ENCODE measurements at places on chromosomes 7 and 10.

GRCh38 chr7:104814671-104815400, 199.2 kb upstream of the KMT2E start:
- no peak for DNase-seq

GRCh38 chr10:106816318-106817085, 348.0 kb downstream of the SORCS1 start:
- no peak for DNase-seq

DNA sequence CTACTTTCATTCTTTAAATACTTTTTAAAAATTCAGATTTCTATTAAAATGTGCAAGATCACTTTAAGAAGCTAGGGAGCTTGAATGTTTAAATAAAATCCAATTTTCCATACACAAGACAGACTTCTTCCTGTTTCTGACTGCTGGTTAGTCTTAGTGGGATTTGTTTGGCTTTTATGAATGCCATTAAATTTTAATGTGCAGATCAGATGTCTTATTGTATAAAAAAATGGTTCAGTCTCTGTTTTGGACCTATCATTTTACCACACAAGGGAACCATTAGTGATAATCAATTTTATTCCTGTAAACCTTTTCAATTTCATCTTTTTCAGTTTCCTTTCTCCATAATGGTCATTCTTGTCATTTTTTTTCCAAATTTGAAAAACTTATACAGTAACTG, 63.2 kb downstream of the VCL start:
- no peak for DNase-seq

- no peak for DNase-seq
These were observed 1289.7 kb upstream of the SORCS1 start for GRCh38 chr10:108454224-108454623.

GRCh38 chr7:129606803-129607202, 4.7 kb upstream of the NRF1 start:
- no peak for DNase-seq

GRCh38 chr7:110875346-110875745, 215.6 kb upstream of the LRRN3 start:
- no peak for DNase-seq

GRCh38 chr10:87635498-87636312, 24.0 kb upstream of the PAPSS2 start:
- no peak for DNase-seq

DNA sequence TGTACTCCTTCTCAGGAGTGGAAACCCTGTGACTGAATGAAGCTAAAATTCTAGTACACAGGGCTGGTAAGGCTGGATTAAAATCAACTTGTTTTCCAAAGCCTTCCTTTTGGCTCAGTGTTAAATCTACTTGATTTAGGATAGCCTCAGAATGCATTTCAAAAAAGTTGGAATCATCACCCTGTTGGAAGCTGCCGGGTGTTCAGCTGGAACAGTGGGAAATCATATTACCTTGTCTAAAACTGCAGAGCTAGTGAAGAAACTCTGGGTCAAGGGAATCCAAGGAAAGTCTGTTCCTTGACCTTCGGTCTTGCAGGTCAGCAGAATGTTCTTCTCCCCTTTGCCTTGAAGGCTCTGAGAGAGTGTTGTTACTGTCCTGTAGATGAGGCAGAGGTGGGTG, 252.1 kb upstream of the INHBA start:
- DNase-seq, result no peak

GRCh38 chr7:91628742-91629141, 251.8 kb downstream of the MTERF1 start:
- DNase-seq, result no peak

GRCh38 chr7:155191137-155191536, 106.5 kb upstream of the INSIG1 start:
- DNase-seq, result no peak

GRCh38 chr10:118922972-118923371, 106.5 kb upstream of the NANOS1 start:
- no peak for DNase-seq

DNA sequence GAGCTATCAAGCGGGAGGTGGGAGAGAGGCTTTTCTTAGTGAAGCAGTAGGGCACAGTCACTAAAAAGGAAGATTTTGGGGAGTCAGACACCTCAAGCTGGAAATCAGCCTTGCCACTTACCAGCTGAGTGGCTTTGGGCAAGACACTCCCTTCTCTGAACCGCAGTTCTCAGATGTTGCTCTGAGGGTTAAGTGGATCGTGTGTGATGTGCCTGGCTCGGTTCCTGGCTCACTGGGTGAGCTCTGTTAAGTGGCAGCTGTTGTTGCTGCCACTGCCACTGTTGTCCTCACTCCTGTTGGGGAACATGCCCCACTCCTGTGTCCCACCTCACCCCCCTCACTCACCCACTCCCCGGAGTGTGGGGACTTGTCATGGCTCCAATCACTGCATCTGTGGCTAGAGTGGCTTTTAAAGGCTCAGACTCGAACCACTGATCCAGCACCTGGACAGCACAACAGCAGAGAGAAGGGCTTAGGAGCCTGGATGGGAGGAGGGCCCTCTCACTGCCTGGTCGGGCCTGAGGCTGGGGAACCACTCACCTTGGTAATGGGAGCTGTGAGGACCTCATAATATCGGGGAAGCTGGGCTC, 20.0 kb downstream of the PYROXD2 start:
- DNase-seq, result no peak

GRCh38 chr10:119755446-119755845, 29.6 kb downstream of the INPP5F start:
- no peak for DNase-seq

- DNase-seq, result no peak
These were observed 528.5 kb upstream of the MGMT start for GRCh38 chr10:128938558-128938957.

DNA sequence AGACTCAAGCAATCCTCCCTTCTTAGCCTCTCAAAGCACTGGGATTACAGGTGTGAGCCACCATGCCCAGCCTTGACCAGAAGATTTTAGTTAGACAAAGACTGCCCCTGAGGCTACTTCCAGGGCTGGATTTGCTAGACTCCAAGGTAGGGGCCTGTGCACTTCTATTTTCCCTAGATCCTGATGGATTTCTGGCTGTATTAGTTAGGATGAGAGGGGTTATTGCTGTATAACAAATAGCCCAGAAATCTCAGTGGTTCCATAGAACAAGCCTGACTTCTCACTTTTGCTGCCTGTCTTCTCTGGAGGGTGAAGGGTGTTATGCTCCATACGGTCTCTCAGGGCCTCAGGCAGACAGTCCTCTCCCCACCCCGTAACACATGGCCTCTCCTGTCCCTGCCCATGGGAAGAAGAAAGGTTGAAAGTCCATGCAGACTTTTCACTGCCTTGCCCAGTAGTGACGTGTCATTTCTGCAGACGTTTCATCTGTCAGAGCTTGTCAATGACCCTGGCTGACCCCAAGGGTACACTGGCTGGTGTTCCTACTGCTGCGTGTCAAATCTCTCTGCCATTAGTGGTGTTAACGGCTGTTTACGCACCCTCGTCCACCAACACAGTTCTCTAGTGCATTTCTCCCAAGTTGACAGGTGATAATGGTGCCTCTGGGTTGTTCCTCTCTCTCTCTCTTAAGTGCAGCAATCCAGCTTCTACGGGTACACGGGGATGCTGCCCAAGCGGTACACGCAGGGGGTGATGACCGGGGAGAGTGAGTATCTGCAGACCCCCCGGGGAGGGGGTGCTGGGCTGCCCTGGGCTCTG, 11.6 kb downstream of the SLC29A4 start:
- no peak for DNase-seq

DNA sequence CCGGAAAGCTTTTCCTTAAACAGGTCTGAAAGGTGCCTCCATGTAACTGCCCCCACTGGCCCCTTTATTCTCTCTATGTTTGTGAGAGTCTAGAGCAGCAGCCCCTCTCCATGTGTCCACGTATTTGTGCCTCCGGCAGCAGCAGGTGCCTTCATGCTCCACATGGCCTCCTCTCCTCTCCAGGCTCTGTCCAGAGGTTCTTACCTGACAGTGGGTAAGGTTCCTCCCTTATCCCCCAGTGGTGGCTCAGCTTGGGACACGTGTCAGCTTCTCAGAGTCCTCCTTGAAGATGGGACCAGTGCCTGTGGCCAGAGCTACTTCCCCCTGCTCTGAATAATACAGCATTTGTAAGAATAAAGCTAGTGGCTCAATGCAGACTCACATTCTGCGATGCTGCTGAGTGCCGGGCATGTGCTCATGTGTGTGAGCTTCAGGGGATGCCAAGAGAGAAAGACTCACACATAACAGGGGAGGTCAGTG, 7.9 kb downstream of the CALML3 start:
- DNase-seq, result no peak

- no peak for DNase-seq
These were observed 83.9 kb upstream of the UNC5B start for GRCh38 chr10:71128311-71128980.

DNA sequence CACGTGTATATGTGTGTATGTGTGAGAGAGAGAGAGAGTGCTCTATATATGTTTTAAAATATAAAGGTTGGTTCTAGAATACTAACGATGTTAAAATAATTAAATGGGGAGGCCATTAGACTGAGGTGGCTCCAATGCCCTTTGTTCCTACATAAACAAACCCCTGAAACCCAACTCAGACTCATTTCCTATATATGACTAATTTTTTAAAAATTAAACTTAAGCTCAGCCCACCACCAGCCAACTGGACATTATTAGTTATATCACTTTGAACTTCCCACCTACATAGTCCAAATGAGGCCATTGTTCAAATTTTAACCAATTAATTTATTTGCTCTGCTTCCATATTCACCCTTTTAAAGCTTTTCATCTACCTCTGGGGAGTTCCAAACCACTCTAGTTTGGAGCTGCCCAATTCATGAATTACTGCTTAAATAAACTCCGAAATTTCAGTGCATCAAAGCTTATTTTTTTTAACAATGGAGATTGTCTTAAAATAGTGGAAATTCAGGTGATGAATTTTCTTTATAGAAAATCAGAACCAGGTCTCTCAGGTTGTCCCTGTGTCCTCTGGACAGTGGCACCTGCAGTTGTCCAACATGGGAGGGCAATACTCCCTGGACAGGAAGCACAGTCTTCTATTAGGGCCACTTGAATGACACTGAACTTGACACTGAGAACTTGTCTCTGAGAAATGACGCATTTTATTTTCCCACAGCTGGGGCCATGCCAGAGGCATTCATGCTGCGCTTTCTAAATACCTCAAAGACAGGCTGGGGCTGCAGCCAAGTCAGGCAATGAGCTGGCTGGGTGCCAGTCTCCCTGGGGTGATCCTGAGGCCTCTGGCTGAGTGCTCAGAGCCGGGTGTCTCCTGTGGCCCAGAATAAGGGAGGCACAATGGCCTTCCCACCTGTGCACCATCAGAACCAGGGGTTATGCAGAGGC, 109.5 kb upstream of the TMEM72 start:
- DNase-seq, result no peak

GRCh38 chr10:49601857-49602256, 8.3 kb upstream of the SLC18A3 start:
- no peak for DNase-seq

- DNase-seq, result no peak
These were observed 3.1 kb downstream of the SAR1A start for GRCh38 chr10:70167246-70167645.
